SW 1271 (cell line): ENCODE measurements at places on chromosomes 11 and 22.

- DNase-seq, result no peak
Observed at GRCh38 chr11:76459299-76459698, 14.5 kb downstream of the EMSY start.

DNA sequence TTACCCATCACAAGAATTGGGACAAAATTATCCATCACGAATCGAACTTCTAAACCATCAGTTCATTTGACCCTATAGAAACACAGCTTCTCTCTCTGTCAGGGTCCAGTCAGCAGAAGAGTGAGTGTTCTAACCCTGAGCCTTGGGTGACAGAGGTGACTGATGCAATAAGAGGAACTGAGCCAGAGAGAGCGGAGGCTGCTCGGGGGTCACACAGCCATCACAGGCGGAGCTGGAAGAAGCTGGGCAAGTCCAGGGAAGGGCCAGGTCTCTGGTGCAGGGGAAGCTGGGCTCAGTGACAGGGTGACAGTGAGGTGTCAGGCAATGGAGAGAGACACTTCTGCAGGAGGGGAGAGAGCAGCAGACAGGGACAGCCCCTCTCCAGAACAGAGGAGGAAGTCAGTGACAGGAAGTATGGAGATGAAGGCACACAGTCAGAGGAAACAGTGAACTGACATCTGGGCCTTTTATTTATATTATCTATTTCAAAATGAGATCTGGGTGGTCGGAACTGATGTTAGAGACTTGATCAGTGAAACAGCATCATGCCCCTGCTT, 184.0 kb upstream of the TBCEL start:
- DNase-seq, result no peak

DNA sequence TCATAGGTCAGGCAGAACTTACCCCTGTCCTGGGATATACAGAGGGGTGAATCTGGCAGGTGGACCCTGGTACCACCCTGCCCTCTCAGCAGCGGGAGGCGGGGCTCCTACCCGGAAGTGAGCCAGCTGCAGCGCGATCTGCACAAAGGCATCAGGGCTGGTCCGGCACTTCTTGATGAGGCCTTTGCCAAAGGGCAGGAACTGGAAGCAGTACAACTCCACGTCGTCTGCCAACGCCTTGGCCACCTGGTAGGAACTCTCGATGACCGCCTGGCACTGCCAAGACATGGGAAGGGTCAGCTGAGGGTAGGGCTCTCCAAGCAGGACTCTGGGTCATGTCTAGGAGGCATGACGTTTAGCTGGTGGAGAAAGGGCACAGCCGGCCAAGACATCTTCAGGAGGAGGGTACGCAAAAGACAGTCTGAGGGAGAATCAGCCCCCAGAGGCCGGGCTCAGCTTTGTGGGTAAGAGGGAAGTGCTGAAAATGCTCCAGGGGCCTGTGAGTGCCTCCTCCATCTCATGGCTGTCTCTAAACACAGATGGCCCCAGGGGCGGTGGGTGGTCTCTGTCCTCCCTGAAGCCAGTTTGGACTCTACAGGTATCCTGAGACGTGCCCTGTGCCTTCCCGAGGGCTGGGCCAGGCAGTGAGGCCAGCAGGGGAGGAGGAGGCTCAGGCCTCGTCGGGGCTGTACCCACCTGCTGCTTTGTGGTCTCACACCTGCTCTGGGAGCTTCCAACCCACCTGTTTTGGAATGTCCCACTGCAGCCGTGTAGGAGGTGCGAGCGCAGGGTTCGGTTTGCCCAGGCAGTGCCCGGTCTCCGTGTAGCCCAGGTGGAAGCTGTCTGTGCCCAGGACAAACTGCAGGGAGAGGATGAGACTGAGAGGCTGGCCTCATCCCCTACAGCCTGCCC, 6.7 kb downstream of the CPT1B start:
- DNase-seq, result no peak

DNA sequence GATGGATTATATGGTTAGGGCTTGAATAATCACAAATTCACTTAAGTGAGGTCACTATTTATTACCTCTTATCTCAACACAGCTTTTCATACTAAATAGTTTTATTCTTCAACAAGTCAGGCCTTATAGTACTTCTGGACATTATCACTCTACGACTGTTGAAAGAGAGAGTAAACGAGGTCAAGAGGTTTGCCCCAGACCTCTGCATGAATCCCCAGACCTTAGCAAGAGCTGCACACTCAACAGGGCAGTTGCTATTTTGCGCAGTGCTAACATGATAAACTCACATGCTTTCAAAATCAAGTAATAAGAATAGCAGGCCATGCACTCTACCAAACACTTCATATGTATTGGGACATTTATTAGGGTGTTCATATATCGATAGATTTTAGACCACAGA, 60.5 kb downstream of the DDI1 start:
- DNase-seq, result no peak

- DNase-seq, result no peak
Observed at GRCh38 chr11:76026862-76027261, 179.4 kb downstream of the WNT11 start.

- no peak for DNase-seq
Observed at GRCh38 chr11:116384407-116384806, 388.4 kb downstream of the BUD13 start.

DNA sequence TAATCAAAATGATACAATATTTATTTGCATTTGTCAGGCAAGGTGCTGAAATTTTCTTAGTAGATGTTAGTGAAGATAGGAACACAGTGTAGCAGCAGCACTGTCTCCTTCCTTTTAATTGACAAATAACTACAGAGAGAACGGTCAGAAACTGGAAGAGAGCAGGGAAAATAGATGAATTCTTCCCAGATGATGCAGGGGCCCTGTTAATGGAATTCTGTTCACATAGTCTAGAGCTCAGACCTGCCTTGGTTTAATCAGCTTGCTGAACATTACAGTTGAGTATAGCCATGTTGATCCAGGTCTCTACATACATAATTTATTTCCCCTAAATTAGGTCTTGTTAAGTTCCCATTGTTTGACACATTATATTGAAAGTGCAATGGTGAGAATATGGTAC, 127.4 kb downstream of the SLC17A6 start:
- DNase-seq, result no peak

DNA sequence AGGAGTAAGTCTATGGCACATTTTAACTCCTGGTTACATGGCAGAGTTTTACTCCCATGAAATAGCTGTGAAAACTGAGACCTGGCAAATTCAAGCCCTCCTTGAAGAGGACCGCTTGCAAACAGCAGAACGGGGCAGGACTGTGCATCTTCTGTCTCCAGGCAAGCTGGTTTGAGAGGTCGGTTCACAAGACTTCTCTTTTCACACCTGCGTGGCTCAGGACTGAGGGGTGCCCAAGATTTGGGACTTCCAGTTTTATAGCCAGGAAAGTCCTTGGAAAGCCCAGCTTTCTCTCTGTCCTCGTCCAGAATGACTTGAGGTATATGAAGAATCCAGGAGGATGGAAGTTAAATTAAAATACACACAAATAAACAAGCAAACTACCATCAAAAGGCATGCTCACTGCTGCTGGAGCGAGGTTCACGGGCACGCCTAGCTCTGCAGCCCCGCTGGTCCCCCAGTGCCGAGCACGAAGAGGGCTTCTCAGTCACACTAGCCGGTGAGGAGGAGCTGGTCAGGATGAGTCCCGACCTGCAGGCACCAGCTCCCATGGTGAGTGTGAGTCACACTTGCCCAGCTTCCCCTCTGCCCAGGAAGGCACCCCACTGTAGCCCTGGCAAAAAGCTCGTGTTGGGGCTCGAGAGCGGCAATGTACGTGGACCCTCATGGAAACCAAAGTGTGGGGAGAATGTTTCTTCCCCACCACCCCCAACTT, 1382.4 kb downstream of the BRD1 start:
- no peak for DNase-seq

DNA sequence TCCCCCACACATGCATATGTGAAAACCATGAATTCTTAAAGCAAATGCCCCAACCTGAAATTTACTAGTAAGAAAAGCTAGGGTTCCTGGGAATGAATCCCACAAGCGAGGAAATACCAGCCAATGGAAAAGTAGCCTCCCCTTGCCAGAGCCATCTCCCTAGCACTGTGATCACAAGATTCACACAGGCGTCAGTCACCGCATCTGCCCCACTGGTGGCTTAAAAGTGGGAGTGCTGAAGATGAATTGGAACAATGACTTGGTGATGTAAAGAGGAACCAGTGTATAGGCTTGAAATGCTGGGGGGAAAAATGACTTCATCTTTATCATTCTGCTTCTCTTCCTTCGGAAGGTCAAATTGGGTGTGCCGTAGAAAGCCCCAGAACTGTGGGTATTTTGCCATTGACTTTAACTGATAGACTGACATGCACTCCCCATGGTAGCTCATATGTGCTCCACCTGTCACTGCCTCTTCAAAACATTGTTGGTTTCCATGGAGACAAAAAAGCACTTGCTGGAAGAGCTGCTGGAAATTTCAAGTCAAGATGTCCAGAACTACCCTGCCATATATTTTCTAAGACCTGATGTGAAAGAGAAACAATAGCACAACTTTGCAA, 19.2 kb upstream of the ASPHD2 start:
- no peak for DNase-seq

DNA sequence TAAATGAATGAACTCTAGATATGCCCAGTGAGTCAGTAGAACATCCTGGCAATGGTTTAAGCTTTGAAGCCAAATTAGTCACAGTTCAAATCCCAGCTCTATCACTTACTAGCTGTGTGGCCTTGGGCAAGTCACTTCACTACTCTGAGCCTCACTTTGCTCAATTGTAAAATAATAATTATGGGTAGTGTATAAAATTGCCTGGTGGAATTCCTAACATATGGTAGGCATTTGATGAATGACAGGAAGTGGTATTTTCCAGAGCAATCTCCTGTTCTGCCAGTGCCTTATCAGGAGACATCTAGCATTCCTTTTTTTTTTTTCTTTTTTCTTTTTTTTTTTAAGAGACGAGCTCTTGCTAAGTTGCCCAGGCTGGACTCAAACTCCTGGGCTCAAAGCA, 13.0 kb downstream of the SCN4B start:
- DNase-seq, result no peak

GRCh38 chr22:50014655-50015401, 2.3 kb upstream of the IL17REL start:
- no peak for DNase-seq

- DNase-seq, result no peak
Observed at GRCh38 chr22:36247955-36248354, 5.0 kb upstream of the APOL1 start.

- no peak for DNase-seq
Observed at GRCh38 chr11:4195909-4196308, 101.3 kb downstream of the RRM1 start.

DNA sequence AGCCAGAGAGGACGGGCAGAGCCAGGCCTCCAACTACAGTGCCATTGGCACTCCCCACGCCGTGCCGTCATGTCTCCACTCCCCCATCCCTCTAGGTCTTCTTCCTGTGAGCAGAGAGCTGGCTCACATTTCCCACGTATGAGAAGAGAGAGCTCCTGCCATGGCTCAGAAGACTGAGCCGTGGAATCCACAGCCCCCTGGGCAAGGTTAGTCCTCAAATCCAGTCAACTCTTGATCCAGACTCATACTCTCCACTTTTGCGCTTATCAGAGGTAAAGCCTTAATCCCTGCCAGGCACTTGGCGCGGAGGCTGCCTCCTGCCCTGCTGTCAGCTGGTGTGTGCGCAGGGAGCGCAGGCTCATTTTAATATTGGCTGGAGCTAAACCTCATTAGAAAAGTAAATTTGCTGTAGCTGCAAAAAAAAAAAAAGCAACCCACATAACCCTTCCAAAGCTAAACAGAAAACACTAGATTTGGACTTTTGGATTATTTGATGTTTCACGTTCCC, 4.7 kb downstream of the B3GAT1 start:
- DNase-seq, result no peak

DNA sequence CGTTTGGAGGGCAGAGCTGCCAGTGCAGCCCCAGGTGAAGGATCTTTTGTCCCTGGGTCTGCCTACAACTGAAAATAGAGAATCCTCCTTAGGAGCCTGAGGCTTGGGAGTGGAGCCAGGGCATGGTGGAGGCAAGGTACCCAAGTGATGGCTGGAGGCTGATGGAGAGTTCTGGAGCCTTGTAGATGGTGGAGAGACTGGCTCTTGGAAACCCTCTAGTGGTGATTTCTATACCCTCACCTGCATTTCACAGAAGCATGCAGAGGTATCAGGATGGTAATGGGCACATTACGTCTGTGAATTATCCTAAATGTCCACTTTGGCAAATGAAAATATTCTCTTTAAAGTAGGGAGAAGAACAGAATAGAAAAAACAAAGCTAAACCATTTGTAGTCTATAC, 44.4 kb downstream of the INSC start:
- DNase-seq, result no peak

- DNase-seq, result no peak
Observed at GRCh38 chr11:76836613-76837291, 24.0 kb upstream of the ACER3 start.

- DNase-seq, result no peak
Observed at GRCh38 chr11:6474413-6474792, 662 bp upstream of the TRIM3 start.

- DNase-seq, result no peak
Observed at GRCh38 chr11:122796128-122796717, 42.1 kb upstream of the CRTAM start.

- no peak for DNase-seq
Observed at GRCh38 chr11:3134218-3134621, 30.9 kb downstream of the OSBPL5 start.

- no peak for DNase-seq
Observed at GRCh38 chr22:17205432-17205831, 13.8 kb downstream of the ADA2 start.

GRCh38 chr11:71076525-71077304, 175.7 kb downstream of the SHANK2 start:
- no peak for DNase-seq

GRCh38 chr11:8807544-8808225, 103.3 kb upstream of the AKIP1 start:
- DNase-seq, result no peak

GRCh38 chr22:17132112-17132511, 11.0 kb upstream of the TMEM121B start:
- no peak for DNase-seq

DNA sequence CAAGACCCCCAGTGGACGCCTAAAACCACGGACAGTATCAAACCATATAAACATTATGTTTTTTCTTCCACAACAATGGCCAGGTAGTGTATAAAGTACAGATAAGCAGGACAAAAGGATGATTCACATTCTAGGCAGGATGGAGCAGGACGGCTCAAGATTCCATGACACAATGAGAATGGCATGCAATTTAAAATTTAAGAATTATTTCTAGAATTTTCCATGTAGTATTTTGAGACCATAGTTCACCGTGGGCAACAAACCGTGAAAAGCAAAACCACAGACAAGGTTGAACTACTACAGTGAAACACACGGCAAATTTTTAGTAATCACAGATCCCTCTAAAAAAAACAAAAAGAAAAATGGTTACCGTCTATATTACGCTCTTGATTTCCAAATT, 7.5 kb downstream of the NARS2 start:
- DNase-seq, result peak; percentile 55

GRCh38 chr11:32610797-32611352, 27.2 kb downstream of the EIF3M start:
- DNase-seq, result no peak
